GM23248 (cell line): ENCODE measurements at places on chromosomes 1 and 21.

DNA sequence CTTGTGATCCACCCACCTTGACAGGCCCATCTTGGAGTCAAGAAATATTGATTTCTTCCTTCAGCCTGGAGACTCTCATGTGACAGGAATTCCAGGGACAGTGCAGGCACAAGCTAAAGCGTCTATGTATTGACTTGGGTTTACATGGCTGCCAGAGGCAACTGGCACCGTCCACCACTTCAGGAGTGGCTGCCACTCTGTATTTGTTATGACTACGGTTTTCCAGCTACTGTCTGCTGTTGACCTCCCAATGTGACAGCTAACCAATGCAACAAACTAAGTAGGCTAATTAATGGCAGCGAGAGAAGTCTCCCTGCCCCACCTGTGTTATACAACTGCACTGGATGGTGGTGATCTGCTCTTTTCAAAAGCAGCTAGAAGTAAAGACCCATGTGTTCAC is 56.9 kb downstream of the CD58 start:
- no peak for DNase-seq

DNA sequence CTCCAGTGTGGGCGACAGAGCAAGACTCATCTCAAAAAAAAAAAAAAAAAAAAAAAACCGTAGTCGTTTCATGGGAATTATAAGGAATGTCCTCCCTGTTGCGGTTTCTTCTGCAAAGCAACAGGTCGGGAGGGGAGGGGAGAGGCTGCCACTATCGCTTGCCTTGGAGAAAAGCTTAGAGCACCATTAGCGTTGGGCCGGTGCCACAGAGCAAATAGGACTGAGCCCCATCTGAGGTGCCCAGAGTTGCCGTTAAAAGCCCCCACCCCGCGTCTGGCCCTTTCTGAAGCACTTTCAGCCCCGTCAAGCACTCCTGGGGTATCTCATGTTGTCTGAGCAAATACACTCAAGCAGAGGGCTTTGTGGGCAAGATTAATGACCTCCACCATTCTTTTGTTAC is 2.2 kb downstream of the RIPPLY3 start:
- DNase-seq = no peak

- peak; percentile 69 for DNase-seq
Measured at GRCh38 chr1:94265906-94266305, 28.5 kb upstream of the ARHGAP29 start.

GRCh38 chr1:119341372-119341947 is 27.1 kb upstream of the HAO2 start:
- DNase-seq = no peak

- DNase-seq = no peak
Measured at GRCh38 chr1:191561276-191561675, 597.0 kb upstream of the RGS18 start.

DNA sequence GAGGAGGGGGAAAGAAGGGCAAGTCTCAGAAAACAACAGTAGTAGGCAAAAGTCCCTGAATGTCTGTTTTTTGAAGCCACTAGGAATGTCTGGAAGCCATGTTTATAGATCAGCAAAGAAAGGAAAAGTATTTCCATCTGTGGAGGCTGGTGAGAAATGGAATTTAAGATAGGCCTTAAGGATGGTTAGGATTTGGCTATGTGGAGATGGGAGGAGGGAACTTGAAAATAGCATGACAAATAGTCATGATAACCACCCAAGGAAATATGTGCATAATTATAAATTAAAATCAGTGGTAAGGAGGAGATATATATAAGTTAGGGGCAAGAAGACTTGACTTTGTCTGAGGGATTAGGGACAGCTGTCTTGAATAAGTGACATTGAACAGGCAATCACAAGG is 33.8 kb upstream of the FGGY start:
- DNase-seq = no peak

GRCh38 chr1:194268839-194269238 is 1082.4 kb upstream of the B3GALT2 start:
- no peak for DNase-seq

DNA sequence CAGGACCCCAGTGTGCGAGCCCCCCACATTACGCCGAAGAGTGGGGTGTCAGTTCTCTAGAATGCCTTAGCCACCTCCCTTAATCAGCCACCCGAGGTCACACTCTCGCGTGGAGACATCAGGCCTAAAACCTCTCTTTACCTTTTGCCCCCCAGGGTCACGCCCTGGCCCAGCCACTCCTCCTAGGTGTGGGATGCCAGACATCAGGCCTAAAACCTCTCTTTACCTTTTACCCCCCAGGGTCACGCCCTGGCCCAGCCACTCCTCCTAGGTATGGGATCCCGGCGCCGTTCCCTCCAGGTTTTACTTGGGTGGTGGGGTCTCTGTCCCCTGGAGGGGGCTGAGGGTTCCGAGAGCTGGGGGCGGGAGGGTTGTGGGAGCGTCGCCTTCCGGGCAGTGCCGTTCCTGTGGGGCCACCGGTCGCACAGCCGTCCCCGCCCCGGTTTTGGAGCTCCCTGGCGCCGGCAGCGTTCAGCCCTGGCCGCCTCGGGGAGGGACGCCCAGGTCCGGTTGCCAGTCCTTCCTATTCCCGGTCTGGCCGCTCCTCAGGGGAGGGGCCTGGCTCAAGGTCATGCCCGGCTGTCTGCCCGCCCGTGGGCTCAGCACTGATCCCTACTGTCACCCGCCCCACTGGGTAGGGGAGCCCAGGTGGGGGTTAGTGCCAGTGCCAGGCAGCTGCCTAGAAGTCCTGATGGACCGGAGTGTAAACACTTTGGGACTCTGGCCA is 882 bp downstream of the VPS13D start:
- peak; percentile 68 for DNase-seq

GRCh38 chr1:3586986-3587759 is 24.1 kb downstream of the MEGF6 start:
- no peak for DNase-seq

GRCh38 chr1:172341697-172342096 is 78.8 kb upstream of the C1orf105 start:
- no peak for DNase-seq

GRCh38 chr1:73803380-73803779 is 394.6 kb downstream of the LRRIQ3 start:
- DNase-seq = no peak

GRCh38 chr1:113207457-113207856 is 134.5 kb downstream of the LRIG2 start:
- DNase-seq = no peak
